ENCODE measurements at places on chromosomes 16 and 17.

DNA sequence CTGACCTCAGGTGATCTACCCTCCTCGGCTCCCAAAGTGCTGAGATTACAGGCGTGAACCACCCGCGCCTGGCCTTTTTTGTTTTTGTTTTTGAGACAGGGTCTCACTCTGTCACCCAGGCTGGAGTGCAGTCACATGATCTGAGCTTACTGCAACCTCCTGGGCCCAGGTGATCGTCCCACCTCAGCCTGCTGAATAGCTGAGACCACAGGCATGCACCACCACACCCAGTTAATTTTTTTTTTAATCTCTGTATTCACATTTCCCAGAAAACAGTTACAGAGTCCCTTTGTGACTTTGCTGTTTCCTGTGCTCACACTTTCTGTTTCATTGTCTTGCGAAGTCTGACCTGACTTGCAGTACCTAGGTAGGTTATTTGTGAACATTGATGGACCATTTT lies 2.7 kb downstream of the CLUAP1 start:
- DNase-seq = no peak

GRCh38 chr16:86723689-86724088 lies 145.3 kb downstream of the FOXL1 start:
- DNase-seq = no peak

DNA sequence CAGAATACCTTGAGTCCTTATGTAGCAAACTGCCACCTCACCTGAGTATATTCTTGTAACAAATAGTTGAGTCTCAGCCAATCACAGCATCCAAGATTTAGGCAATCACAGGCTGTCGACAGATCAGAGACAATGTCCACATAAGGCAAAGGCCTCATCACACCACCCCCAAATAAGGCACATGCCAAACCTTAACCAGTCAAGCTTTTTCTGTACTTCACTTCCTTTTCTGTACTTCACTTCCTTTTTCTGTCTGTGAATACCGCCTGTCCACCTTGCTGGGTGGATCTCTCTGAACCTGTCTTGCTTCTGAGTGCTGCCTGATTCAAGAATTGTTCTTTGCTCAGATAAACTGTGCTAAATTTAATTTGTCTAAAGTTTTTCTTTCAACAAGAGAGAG lies 210.4 kb upstream of the N4BP1 start:
- no peak for DNase-seq

DNA sequence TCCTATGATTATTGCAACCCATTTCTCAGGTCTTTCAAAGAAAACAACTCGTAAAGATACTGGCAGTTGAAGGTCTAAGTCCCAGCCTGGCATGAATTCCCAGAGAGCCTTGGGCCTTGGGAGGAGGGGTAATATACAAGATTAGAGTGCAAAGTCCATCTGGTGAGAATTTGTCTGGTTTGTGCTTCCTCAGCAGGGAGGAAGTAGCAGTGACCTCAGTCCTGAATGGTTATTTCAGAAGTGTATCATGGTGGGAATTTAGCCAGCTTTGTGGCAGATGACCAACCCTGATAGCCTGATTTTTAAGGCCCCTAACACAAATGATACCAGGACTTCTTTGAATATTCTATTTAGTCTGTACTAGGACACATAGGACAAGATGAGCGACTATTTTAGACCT lies 151.2 kb upstream of the TBX2 start:
- no peak for DNase-seq

DNA sequence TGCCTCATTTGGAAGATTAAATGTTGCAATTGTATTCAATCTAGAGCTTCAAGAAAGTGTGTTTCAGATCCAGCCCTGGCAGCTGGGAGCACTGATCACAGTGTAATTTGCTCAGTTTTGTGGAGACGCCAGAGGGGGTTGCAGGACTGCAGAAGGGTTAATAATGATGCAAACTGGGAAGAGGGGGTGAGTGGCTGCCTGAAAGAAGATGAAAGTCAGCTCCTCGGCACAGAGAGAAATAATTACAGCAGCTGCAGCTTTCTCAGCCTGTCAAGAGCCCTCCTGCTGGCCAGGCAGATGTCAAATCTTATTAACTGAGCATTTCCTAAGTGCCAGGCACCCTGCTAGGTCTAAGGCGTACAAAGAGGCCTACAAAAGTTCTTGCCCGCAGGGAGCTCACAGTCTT lies 97.7 kb downstream of the ZNF18 start:
- no peak for DNase-seq

GRCh38 chr17:15963670-15964110 lies 18.8 kb downstream of the ADORA2B start:
- DNase-seq = no peak

GRCh38 chr17:83193336-83194185 lies 114.2 kb downstream of the METRNL start:
- DNase-seq = no peak

- no peak for DNase-seq
Observed at GRCh38 chr17:77327181-77327565, 186.4 kb downstream of the SEC14L1 start.

GRCh38 chr17:1783271-1783670 lies 21.4 kb downstream of the SERPINF1 start:
- no peak for DNase-seq

GRCh38 chr17:46958041-46958591 lies 20.9 kb downstream of the RPRML start:
- no peak for DNase-seq

DNA sequence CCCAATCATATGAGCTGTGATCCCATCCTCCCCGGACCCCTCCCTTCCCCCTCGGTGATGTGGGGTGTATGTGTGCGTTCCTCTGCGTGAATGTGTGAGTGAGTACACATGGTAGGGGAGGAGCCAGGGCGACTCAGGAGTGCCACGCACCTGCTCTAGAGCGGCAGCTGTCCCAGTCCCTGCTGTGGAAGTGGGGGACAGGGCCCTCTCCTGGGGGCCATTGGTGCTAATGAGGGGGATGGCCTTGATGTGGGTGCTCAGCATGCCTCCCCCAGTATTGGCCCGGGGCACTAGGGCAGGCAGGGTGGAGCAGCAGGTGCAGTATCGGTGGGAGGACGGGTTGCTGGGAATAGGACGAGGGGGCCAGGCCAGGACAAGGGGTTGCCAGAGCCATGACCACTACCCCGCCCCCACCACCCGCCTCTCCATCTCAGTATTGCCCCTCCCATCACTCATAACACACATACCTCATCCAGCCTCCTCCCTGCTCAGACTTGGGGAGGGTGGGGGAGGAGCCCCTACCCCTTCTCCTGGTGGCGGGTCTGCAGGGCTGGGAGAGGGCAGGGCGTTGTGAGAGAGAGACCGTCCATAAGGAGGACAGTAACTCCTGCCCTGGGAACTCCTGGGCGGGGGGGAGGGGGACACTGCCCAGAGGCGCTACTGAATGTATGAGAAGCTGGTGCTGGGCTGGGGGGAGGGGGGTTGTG lies 8.5 kb downstream of the NR1D1 start:
- DNase-seq = no peak

GRCh38 chr17:81509207-81509971 lies 3.2 kb downstream of the ACTG1 start:
- DNase-seq = no peak

GRCh38 chr16:85524630-85525419 lies 88.3 kb upstream of the GSE1 start:
- DNase-seq = peak; percentile 25

GRCh38 chr17:46777943-46778915 lies 40.3 kb downstream of the WNT3 start:
- no peak for DNase-seq

DNA sequence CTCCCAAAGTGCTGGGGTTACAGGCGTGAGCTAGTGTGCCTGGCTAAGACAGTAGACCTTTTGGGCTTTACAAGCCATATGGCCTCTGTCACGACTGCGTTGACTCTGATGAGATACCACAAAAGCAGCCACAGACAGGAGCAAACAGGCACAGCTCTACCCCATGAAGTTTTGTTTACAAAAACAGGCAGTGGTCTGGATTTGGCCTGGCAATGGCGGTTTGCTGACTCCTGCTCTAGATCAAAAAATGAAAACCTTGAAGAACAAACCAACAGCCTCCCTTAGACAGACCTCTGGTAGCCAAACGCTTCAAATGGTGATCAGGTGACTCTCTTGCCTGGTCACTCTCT lies 20.7 kb downstream of the SLC43A2 start:
- DNase-seq = no peak

- no peak for DNase-seq
Observed at GRCh38 chr16:86096850-86097249, 197.9 kb downstream of the IRF8 start.

DNA sequence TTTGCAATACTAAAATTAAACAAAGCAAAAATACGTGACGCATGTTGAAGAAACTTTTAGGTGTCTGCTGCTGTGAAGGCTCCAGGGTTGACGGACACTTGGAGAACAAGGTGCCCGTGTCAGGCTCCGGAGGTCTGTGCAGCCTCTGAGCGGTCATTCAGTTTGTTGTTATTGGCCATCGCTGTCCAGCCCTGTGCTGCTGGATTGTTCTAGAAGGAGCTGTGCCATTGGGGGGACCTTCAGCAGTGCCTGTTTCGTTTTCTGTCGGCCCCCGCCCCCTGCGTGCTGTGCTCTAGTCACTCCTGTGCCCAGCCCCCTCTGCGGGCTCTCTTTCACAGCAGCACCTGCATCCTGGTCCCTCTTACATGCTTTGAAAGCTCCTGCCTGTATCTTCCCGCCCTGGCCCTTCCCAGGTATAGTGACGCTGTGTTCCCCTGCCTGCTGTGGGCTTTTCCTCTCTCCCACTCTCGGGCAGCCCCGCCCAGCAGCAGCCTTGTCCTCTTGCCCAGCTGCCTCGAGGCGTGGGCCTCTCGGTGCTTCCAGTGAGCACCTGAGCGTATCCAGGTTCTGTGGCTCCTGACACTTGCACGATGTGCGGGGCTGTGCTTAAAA lies 50.7 kb downstream of the RNF213 start:
- no peak for DNase-seq

- DNase-seq = no peak
Observed at GRCh38 chr17:73534209-73534909, 109.9 kb downstream of the SDK2 start.

- DNase-seq = no peak
Observed at GRCh38 chr16:53743149-53743566, 39.2 kb downstream of the FTO start.

GRCh38 chr16:56800355-56800754 lies 64.7 kb upstream of the SLC12A3 start:
- DNase-seq = no peak

DNA sequence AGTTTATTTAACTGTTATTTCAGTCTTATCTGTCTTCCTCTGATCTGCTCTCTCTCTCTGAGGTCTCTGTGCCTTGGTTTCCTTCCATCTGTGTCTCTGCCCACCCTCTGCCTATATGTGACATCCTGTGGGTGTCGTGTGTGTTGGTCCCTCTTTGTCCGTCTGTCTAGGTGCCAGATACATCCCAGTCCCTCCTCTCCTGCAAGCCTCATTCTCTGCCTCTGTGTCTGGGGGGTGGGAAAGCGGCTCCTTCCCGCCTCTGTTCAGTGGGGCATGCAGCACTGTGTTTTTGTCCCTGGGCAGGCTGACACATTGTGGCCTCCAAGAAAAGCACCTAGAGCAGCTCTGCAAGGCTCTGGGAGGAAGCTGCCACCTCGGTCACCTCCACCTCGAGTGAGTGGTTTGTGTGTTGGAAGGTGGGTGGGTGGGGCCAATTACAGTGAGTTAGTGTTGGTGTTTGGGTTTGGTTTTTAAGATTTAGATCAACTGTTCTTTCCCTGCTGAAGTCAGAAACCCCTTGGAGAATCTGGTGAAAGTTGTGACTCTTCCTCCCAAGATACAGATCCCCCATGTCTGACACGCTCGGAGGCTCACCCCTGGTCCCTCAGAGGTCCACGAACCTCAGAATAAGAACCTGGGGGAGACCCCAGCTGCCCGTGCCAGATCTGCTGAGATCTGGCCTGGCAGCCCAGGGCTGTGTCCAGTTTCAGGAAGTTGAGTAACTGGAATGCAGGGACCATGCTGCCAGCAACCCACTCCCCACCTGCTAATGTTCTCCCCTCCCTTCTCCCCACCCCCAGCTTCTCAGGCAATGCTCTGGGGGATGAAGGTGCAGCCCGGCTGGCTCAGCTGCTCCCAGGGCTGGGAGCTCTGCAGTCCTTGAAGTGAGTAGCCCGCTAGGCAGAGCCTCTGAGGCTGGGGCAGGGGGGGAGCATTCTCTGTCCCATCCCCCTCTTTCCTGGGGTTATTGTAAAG lies 50.9 kb upstream of the CPNE2 start:
- no peak for DNase-seq

GRCh38 chr16:79247386-79247785 lies 353.2 kb downstream of the MAF start:
- DNase-seq = no peak

GRCh38 chr17:47822785-47823184 lies 1.2 kb upstream of the OSBPL7 start:
- no peak for DNase-seq

GRCh38 chr17:15171167-15172047 lies 93.7 kb downstream of the PMP22 start:
- DNase-seq = no peak

- no peak for DNase-seq
Observed at GRCh38 chr17:48307814-48308411, 122.1 kb downstream of the SKAP1 start.

DNA sequence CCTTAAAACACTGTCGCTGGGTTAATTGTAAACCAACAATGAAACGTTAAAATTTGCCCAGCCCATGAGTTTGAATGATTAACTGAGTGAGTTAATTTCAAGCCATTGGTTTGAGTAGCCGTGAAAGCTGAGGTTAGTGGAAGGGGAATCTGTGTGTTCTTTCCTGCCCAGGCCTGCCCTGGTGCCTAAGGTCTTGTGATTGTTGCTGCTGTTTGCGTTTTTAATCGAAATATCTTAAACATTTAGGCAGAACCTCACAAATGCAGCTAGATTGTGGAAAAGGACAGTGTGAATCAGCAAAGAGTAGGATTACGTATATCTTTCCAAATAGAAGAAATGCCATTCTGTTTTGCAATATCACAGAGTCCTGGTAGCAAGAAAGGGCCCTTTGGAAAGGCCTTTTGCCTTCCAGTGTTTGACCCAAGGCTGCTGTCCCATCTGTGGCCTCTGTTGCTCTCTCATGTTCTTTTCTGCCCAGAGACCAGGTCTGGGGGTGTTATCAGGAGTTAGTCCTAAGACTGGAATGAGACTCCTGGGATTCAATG lies 113.8 kb downstream of the MSI2 start:
- no peak for DNase-seq

DNA sequence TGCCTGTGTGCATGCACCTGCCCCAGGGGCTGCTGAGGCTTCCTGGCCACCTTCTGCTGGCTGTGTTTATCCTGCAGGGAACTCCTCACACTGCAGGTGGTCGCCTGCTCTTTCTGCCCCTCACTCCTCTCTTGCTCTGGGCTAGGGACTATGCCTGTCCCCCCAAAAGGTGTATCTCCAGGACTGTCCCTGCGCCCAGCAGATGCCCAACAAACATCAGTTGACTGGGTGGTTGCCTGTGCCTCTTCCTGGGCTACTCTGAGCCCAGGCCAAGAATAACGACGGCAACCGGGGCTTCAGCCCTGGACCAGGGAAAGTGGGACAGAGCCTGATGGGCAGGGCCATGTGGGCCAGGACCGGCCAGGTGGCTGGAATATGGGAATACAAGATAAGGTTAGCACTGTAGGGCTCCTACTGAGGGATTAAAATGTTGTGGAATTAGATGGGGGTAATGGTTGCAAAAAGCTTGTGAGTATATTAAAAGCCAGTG lies 55.4 kb downstream of the VAC14 start:
- peak; percentile 8 for DNase-seq

Data from DMS153 (cell line).